Ovary (tissue), 10 donors: ENCODE measurements at places on chromosomes 6 and 20. TPM values are rescaled to one million over a fixed set of nuclear protein-coding genes. Genes with fewer than 3 reads are reported as not detected.

- no peak for DNase-seq
Measured at GRCh38 chr6:76671751-76672150, 599.3 kb upstream of the IMPG1 start.

- no peak for DNase-seq
Measured at GRCh38 chr6:37092923-37093727, 76.8 kb upstream of the PIM1 start.

The PLA2G7 gene
- total RNA-seq = 3.6 TPM

DNA sequence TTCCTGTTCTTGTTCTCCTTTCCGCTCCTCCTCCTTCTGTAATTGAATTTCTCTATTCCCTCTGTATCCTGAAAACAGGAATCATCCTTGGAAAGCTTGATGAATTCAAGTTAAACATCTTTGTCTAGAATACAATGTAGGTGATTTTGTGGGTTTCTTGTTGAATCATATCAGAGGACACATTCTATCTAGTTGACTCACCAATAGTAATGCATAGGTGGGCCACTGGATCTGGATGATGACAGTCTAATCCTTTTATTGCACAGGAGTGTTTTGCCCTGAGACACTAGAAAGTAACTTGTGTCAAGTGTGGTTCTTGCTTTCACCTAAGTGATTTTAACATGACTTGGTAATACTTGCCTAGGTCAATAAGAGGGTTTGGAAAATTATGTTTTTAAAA is 164.3 kb downstream of the RFPL4B start:
- DNase-seq = no peak

The SLC22A16 gene
- not detected for total RNA-seq

DNA sequence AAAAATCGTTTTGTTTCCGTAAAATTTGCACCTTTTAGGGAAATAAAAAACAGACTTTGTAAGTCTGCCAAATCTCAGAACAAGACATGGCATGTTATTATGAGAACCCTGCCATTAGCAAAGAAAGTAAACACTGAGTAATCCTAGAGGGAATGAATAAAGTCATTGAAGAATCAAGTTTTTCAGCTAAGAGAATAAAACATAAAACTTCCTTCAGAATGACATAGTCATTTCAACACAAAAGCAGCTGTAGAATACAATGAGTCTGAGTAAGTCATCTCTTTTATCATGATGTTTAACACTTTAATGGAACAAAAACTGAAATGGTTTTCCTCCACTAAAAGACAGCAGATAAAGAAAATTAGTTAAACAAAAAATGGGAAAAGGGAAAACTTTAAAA is 10.3 kb upstream of the DST start:
- no peak for DNase-seq

The MUC22 gene
- total RNA-seq = not detected

DNA sequence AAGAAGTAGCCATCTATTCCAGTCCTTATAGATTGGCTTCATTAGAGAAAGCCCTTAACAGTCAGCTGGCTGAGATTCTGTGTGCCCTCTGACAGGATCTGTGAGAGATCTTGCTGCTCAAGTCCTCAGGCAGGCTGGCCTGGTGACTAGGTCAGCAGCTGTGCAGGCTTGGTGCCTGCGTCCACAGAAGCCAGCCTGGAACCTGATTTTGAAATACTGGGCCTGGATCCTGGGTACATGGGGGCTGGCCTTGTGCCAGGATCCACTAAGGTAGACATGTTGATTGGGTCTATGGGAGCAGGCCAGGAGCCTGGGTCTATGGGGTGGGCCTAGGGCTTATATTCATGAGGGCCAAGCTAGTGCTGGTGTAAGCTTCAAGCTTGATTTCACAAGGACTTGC is 381.8 kb upstream of the MARCKS start:
- DNase-seq = no peak

GRCh38 chr6:82893889-82894652 is 171.6 kb downstream of the UBE3D start:
- no peak for DNase-seq

The POM121L2 gene
- total RNA-seq = not detected

The DEF6 gene
- 5.0 TPM for total RNA-seq

The SYCP2L gene
- total RNA-seq = 1.5 TPM

- DNase-seq = no peak
Measured at GRCh38 chr6:115001731-115002350, 659.0 kb upstream of the HS3ST5 start.

- no peak for DNase-seq
Measured at GRCh38 chr20:61512475-61512874, 260.4 kb downstream of the CDH4 start.

The SOBP gene
- 31.3 TPM for total RNA-seq
